ENCODE measurements at places on chromosomes 13 and 19.

DNA sequence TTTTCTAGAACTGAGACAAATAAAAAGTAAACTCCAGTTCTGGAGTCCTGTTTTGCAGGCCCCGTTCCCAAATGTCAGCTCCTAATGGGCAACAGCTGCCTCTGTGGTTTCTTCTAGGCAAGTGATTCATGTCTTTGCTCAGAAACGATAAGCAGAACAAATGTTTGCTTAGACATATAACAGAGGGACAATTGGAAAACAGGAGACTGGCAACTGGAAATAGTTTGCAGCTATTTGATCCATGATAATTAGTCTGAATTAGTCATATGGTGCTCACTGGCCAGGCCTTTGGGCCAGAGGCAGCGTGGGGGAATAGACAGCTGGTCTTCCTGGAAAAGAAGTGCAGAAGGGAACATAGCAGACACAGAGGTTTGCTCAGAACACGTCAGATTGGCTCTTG, 29.2 kb upstream of the TSHZ3 start:
- DNase-seq = no peak

GRCh38 chr13:78679329-78679728, 20.4 kb upstream of the OBI1 start:
- no peak for DNase-seq

DNA sequence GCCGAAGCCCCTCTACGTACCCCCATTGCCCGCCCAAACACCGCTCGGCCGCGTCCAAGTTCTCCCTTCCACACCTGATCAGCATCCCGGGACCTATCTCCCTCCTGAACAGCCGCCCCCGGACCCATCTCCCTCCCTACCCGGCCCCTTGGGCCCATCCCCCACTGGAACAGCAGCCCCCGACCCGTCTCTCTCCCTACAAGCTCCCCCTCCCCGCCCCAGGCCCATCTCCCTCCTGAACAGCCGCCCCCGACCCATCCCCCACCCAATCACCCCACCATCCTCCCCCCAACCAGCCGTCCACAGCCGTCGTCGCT, 610 bp downstream of the ZSCAN1 start:
- DNase-seq = no peak

- no peak for DNase-seq
Measured at GRCh38 chr19:33267706-33268105, 34.6 kb downstream of the CEBPA start.

GRCh38 chr19:33805313-33805712, 8.6 kb downstream of the KCTD15 start:
- no peak for DNase-seq

- DNase-seq = no peak
Measured at GRCh38 chr13:62088165-62088564, 672.5 kb upstream of the PCDH20 start.

DNA sequence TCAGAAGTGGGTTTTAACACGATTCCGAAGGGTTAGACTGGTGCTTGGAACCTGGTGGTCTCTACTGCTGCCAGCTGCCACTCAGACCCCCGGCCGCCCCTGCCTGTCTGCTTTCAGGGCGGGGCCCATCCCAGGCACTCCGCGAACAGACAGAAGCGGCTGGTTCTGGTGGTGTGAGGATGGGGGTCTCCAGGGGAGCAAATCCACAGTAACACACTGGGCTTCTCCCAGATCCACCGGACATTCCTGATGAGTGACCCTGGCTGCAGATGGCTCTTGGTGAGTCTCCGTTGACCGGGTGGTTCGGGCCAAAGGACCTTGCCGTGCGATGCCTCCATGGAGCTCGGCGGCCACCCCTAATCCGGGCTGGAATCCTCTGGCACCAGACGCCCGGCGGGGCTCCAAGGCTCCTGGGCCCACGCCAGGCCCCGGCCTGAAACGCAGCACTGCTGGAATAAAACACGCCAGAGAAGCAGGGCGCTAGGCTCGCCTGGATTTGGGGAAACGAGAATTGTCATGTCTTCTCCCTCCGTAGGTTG, 2.1 kb upstream of the PTBP1 start:
- DNase-seq = no peak

DNA sequence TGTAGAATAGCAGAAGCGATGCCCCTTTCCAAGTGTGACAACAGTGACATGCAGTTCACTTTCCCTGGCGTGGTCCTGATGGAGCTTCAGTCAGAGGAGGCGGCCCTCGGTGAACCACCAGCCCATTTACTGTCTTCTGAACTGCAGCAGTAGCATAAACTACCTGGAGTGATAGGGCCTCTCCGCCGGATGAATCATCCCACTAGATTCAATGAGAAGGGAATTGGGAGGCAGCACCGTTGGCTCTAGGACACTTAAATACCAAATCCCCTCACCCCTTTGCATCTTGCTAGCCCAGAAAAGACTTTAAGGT, 112.8 kb upstream of the GPR12 start:
- no peak for DNase-seq

DNA sequence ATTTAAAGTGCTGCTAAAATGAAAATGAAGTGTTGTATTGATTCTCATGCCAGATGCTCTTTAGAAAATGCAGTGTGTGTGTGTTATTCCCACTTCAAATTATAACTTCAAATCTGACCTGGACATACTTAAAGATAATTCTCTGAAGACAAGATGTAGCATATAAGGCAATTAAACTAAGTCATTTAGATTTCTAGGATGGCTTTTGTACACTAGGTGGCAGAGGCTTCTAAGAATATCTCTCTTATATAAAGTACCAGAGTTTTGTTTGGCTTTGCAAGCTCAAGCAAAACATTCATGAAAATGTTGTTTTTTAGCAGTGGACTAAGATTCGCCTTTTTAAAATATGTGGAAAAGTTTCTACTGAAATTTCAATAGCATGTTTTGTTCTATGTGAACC, 407.2 kb downstream of the GPC5 start:
- DNase-seq = no peak

GRCh38 chr13:73572824-73573223, 514.0 kb downstream of the KLF5 start:
- DNase-seq = no peak

- no peak for DNase-seq
Measured at GRCh38 chr19:49098795-49099194, 13.5 kb downstream of the SNRNP70 start.

GRCh38 chr19:2309734-2310362, 1.9 kb upstream of the LINGO3 start:
- DNase-seq = no peak

DNA sequence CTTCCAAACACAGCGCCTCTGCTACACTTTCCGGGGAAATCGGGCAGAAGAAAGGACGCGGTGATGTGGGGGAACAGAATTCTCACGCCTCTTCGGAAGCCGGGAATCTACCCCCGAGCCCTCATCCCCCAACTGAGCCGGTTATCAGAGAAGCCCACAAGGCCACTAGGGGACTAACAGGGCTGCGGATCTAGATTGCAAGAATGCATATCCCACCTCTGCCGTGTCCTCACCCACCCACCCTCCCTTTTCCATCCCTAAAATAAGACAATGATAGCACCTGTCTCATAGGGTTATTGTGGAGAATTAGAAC, 1.1 kb downstream of the IGFLR1 start:
- no peak for DNase-seq

DNA sequence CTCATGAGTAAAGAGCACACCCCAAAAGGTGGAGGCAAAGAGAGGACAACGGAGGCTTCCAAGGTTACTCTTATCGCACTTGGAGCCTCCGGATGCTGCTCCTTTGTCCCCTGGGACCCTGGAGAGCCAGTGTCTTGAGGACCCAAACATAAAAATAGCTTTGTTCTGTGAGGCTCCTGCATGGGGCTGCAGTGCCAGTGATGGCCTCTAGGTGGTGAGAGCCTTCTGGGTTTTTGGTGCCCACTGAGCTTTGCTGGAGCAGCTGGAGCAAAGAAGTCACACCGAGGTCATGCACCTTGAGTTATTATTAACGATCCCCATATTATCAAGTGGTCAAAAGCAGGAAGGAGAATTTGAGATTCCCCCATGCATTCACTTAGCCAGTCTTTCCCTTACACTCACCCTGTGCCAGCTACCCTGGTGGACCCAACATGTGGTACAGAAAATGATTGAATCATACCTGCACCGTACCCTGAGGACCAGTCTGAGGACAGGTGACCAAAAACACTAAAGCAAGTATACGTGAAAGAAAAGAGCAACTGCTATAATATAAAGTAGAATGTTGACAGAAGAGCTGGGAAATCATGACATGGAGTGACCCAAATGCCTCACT, 41.5 kb downstream of the ZNF682 start:
- DNase-seq = peak; percentile 68

DNA sequence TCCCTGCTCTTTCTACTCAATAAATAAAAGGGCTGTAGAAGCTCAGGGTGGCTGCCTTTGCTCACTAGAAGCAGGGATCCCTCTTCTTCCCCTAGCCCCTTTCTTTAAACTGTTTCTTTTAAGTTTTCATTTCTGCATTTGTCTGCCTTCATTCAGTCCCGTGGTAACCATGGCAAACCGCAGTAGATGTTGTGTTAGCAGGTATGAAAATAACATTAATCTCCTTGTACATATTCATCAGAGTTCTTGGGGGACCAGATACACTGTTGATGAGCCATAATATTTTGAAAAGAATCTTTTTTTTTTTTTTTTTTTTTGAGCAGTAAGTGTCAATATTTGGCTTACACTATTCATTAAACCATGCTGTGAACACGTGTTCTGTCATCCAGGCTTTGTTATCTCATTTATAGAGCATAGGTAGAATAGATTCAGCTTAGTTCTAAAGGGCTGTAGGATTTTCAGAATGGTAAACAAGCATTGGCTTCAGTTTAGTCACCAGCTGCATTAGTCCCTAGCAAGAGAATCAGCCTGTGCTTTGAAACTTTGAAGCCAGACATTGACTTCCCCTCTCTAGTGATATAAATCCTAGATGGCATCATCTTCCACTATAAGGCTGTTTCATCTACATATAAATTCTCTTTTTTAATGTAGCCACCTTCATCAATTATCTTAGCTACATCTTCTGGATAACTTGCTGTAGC, 59.4 kb upstream of the SPRY2 start:
- DNase-seq = no peak

- DNase-seq = peak; percentile 62
Measured at GRCh38 chr13:30618186-30618929, 638 bp downstream of the USPL1 start.

DNA sequence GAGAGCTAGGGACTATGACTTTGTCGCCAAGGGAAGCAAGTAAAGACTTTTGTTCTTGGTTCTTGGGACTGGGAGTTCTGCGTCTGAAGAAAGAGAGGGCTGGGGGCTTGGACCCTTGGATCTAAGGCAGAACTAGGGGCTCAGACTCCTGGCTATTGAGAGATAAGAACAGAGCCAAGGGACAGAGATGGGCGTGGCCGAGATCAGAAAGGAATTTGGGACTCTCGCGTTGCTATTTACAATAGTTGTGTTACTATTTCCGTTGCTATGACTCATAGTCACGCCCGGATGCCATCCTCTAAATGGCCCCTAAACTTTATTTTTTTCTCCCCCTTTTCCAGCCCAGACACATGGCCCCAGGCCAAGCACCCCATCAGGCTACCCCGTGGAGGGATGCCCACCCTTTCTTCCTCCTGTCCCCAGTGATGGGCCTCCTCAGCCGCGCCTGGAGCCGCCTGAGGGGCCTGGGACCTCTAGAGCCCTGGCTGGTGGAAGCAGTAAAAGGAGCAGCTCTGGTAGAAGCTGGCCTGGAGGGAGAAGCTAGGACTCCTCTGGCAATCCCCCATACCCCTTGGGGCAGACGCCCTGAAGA, 759 bp downstream of the PPP1R15A start:
- DNase-seq = peak; percentile 81

DNA sequence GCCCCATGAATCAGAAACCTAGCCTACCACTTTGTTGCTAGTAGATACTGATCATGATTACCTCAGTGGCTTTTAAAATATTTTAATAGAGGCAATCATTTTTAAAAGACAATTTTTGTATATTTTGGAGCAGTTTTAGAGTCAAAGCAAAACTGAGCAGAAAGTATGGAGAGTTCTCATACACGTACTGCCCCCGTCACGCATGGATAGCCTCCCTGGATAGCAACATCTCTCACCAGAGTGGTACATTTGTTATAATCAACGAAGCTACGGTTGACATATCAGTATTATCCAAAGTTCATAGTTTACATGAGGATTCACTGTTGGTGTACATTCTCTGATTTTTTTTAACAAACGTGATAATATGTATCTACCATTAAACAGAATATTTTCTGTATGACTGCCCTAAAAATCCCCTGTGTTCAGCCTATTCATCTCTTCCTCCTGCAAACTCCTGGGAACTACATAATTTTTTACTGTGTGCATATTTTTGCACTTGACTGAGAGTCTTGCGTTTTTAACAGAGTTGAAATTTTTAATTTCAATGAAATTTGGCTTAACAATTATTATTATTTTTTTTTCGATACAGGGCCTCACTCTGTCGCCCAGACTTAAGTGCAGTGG, 1436.8 kb upstream of the PCDH9 start:
- DNase-seq = no peak

GRCh38 chr19:33187183-33187540, 7.0 kb upstream of the LRP3 start:
- no peak for DNase-seq

DNA sequence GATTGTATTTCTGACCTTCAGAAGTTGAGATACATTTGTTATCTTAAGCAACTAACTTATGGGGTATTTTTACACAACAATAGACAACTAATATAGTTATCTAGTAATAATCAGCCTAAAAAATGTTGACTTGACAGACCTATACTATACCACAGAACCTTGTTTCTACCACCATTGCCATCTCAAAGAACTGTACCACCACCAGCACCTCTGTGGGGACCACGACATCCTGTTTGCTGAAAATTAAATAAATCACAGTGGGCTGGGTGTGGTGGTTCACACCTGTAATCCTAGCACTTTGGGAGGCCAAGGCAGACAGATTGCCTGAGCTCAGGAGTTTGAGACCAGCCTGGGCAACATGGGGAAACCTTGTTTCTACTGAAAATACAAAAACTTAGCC, 24.0 kb downstream of the TSKS start:
- no peak for DNase-seq

- no peak for DNase-seq
Measured at GRCh38 chr13:23918208-23918607, 20.9 kb upstream of the C1QTNF9B start.

GRCh38 chr13:25901460-25902376, 150.1 kb downstream of the SHISA2 start:
- no peak for DNase-seq

DNA sequence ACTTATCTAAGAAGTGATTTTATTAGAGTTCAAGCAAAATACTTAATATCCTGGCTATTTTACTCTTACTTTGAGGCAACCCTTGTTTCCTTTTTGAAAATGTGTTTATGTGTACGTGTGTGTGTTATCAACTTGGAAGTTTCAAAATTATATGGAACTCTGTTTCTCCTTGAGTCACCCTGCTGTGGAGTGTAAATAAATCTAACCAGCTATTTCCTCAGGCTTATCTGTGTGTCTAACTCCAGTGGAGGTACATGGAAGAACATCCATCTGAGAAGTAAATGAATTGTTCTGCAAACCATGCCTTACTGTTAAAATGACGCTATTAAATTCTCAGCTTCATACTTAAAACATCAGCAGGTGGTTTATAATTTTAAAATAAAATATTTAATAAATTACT, 583.4 kb upstream of the SLITRK5 start:
- no peak for DNase-seq

GRCh38 chr19:1232652-1233072, 5.1 kb downstream of the CBARP start:
- DNase-seq = no peak

GRCh38 chr13:64627654-64628053, 2602.5 kb downstream of the PCDH9 start:
- DNase-seq = no peak

- DNase-seq = no peak
Measured at GRCh38 chr13:48446464-48446863, 33.6 kb upstream of the LPAR6 start.

GRCh38 chr13:31629085-31629780, 110.1 kb upstream of the RXFP2 start:
- no peak for DNase-seq

GRCh38 chr19:3642987-3643673, 16.5 kb upstream of the CACTIN start:
- peak; percentile 67 for DNase-seq
